ENCODE measurements at places on chromosomes 3 and 15. TPM values are rescaled to one million over a fixed set of nuclear protein-coding genes. Genes with fewer than 3 reads are reported as not detected.

CCDC50 gene
- 5.1 TPM for total RNA-seq

DNA sequence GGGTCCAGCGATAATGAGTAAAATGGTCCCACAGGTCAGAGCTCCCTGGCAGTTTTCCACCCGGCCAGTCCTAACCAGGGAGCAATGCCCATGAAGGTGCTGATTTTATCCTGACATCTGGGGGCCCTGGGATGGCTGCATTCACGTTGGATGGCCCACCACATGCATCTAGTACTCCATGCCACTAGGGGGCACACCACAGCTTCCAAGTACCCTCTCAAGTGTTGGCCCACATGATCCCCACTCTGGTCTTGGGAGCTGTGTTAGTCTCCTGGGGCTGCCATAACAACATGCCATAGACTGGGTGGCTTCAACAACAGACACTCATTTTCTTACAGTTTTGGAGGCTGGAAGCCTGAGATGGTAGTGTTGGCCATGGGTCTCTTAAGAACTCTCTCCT, 225.5 kb downstream of the SLCO3A1 start:
- no peaks in the 10 kb centered on the region for H3K27me3 ChIP-seq
- H3K36me3 ChIP-seq = no peaks in the 10 kb centered on the region
- no peak for DNase-seq
- peaks cover 24% of the 10 kb centered on the region for H3K4me1 ChIP-seq

DNA sequence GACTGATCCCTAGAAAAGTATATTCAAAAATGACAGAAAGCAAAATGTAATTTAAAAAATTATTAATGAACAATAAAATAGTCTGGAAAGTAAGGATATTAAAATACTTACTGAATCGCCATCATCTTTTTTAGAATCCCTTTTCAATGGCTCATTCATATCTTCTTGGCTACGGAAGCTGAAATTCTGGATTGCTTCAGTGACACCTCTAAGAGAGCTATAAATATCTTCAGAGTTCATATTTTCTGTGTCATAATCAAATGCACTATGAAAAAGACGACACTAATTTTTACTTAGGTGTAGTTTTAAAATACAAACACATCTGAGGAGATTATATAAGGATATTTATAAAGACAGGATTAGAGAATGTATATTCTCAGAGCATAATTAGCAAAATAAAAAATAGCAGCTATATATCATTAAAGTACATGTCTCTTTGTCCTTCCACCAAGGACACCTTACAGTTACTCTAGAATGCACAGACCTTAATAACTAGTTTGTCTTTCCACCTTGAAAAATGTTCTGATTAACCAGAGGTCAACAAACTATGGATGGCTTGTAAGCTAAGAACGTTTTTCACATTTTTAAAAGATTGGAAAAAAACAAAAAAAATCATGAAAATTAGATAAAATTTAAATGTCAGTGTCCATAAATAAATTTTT, 98.6 kb upstream of the UBP1 start:
- H3K36me3 ChIP-seq = peaks cover 26% of the 10 kb centered on the region
- H3K27ac ChIP-seq = no peak overlapping the region
- no peak for DNase-seq
- H3K27me3 ChIP-seq = no peaks in the 10 kb centered on the region

DNA sequence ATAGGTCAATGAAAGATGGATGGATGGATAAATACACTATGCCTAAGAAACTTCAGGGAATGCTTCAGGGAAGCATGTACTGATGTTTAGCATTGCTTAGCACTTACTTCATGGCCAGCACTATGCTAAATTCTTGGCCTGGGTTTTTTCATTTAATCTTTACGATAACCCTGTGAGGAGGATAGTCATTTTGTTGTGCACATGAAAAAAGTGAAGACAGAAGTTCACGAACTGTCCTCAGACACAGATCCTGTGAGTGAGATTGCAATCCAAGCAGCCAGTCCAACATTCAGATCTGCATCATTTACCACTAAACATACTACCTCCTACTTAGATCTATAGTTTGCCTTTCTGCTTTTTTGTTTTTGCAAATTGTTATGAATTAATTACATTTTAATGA, 510.8 kb upstream of the AGTR1 start:
- H3K27ac ChIP-seq = no peak overlapping the region
- H3K4me1 ChIP-seq = no peaks in the 10 kb centered on the region
- no peak overlapping the region for H3K4me3 ChIP-seq
- H3K36me3 ChIP-seq = no peaks in the 10 kb centered on the region
- no peak for DNase-seq

- no peak overlapping the region for H3K4me3 ChIP-seq
- H3K27me3 ChIP-seq = no peaks in the 10 kb centered on the region
- peaks cover 9% of the 10 kb centered on the region for H3K36me3 ChIP-seq
These were observed 175.1 kb downstream of the NFKBIZ start for GRCh38 chr3:102024270-102024904.
